Fibroblast of lung (primary cell): ENCODE measurements at places on chromosomes 3 and 15.

- no peak for DNase-seq
Observed at GRCh38 chr3:119635719-119636118, 24.7 kb downstream of the POPDC2 start.

- peak; percentile 20 for DNase-seq
Observed at GRCh38 chr3:89847955-89848354, 740.5 kb downstream of the EPHA3 start.

DNA sequence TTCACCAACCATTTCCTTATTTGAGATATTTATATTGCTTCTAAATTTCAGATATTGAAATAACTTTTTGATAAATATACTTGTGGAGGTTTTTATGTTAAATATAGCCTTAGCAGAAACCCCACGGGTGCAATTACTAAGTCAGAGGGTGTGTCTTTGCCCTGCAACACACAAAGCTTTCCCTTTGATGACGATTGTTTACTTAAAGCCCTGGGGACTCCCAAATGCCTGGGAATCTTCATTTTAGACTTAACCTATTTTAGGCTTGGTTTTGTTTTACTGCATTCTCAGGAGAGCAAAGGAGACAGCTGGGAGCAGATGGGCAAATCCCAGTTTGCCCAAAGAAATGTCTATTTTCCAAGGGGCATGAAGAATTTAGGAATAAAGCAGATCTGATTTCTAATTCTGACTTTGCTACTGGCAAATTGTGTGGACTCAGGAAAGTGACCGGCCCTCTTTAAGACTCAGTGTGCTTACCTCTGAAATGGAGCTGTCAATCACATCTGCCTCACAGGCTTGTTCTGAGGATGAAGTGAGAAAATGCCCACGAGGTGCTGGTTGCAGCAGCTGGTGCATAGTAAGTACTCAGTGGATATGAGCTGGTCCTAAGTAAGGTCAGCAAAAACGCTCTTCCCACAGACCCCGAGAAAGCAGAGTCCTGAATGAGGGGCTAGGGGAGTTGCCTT lies 49.3 kb upstream of the CA12 start:
- DNase-seq: peak; percentile 18

- no peak for DNase-seq
Observed at GRCh38 chr3:84600703-84601225, 358.0 kb upstream of the CADM2 start.

DNA sequence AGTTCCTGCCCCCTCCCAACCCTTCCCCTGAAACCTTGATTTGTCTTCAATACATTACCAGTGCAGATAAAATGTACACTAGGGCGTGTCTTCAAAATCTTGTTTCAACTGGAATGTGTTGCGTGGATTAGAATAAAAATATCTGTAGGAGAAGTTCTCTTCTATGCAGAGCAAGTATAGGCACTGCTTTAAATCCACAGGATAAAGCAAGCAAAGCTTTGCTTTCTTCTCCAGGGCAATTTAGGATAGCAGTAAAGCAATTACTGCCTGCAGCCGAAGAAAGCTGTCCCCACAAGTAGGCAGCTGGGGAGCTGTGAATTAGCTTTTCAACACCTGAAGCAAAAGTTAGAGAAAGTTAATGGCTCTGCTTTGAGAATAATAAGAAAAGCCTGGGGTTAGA lies 329.7 kb upstream of the KCNMB2 start:
- DNase-seq: no peak

GRCh38 chr3:10356461-10356981 lies 35.6 kb upstream of the SEC13 start:
- DNase-seq: no peak

DNA sequence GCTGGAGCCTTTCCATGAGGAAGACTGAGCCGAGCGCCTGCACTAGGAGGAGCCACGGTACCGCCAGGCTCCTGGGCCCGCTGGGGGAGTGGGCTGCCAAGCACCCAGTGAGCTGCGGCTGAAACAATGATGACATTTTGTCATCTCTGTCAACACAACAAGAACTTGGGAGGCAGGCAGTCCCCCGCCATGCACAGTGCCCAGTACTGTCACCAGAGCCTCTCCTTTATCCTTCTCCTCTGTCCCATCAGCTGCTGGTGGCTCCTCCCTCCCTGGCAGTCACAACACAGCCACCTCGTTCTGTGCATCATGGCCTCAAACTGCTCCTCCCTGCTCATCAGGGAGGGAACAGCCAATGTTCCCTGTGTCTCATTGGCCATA lies 34.0 kb upstream of the PCSK6 start:
- no peak for DNase-seq

GRCh38 chr3:32442766-32443165 lies 51.1 kb downstream of the CMTM7 start:
- peak; percentile 55 for DNase-seq

- DNase-seq: no peak
Observed at GRCh38 chr3:26630669-26631389, 8.3 kb downstream of the LRRC3B start.

GRCh38 chr15:33533197-33533596 lies 222.4 kb downstream of the RYR3 start:
- no peak for DNase-seq

GRCh38 chr3:69411346-69411745 lies 25.5 kb upstream of the FRMD4B start:
- DNase-seq: no peak

- DNase-seq: no peak
Observed at GRCh38 chr15:43749690-43750345, 3.6 kb downstream of the PDIA3 start.

DNA sequence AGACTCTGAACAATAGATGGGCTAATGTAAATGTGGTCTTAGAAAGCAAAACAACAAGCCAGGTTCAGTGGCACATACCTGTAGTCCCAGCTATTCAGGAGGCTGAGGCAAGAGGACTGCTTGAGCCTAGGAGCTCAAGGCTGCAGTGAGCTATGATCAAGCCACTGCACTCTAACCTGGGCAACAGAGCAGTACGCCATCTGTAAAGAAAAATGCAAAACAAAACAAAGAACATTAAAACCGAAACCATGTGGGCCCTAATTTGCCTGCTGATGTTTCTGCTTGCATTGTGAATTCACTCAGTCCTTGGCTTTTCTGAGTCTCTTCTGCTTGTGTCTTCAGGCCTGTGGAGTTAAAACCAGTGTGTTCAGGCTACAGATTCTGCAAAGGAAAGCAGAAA lies 56.7 kb downstream of the CCNL1 start:
- DNase-seq: no peak

- DNase-seq: no peak
Observed at GRCh38 chr15:59801649-59802048, 112.5 kb upstream of the BNIP2 start.

DNA sequence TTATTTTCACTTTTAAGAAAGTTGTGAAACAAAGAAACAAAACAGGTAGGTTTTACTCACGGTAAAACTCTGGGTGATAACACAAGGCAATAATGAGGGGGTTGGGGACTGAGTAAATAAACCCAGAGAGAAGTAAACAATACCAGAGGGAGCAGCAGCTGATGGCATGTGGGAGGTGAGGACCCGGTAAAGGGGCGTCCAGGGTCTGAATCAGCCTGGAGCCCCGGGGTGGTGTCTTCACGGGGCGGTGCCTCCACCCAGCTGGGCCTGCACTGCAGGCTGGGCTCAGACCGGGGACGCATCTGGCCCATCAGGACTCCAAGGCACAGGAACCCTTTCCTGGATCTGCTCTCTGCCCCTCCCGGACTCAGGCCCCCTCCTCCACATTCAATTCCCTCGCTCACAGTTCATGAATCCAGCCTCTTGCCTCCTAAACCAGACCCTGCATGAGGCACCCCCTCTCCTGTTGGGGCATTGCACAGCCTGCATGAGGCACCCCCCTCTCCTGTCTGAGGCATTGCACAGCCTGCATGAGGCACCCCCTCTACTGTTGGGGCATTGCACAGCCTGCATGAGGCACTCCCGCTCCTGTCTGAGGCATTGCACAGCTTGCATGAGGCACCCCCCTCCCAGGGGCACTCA lies 73.9 kb upstream of the MFGE8 start:
- no peak for DNase-seq

DNA sequence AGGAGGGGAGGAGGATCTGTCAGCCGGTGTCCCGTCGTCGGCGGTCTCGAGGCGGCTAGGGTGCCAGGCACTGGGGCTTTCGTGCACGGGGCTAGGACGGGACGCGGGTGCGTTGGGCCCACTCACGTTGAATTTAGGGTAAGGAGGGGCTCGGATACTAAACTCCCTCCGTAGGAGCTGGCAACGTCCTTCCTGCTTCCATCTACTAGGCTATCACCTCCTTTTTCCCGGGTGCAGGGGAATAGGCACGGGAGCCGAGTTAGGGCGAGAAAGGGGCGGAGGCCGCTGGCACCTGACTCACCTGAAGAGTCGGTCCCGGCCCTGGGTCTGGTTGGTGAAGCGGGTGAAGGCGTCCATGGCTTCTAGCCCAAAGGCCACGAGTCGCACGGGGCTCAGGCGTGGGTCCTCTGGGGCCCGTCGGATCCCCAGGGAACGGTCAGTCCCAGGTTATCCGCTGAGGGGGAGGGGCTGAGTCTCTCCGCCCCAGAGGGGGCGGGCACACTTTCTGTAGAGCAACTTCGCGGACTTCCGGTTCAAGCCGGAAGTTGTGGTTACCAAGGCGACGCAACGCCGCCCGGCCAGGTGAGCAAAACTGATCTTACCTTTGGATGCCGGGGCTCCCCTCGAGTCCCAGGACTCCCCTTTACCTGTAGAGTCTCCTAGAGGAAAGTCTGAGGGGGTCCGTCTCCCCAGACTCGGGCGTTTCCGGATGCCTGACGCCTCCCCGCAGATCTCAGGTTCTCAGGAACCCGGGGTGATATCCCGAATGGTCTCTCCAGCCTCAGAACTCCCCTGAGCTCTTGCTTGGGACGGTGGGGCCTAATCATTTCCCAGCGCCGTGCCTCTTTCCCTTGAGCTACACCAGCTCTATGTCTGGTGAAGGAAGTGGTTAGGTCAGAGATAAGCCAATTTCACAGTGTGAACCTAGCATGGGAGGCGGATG lies at the start of the genes PEX11A and WDR93:
Gene PEX11A, minus strand, starts transcription at position 479 of the 943 bp plus-strand sequence. Its CDS starts 122 bp downstream, at position 357.
Gene WDR93, plus strand, starts transcription at position 536 of the 943 bp plus-strand sequence. CDS start 10,936 bp downstream, outside the sequence.
- DNase-seq: peak; percentile 75

- no peak for DNase-seq
Observed at GRCh38 chr3:1774597-1774996, 324.1 kb upstream of the CNTN4 start.

GRCh38 chr3:129277829-129278271 lies 820 bp upstream of the HMCES start:
- DNase-seq: no peak

DNA sequence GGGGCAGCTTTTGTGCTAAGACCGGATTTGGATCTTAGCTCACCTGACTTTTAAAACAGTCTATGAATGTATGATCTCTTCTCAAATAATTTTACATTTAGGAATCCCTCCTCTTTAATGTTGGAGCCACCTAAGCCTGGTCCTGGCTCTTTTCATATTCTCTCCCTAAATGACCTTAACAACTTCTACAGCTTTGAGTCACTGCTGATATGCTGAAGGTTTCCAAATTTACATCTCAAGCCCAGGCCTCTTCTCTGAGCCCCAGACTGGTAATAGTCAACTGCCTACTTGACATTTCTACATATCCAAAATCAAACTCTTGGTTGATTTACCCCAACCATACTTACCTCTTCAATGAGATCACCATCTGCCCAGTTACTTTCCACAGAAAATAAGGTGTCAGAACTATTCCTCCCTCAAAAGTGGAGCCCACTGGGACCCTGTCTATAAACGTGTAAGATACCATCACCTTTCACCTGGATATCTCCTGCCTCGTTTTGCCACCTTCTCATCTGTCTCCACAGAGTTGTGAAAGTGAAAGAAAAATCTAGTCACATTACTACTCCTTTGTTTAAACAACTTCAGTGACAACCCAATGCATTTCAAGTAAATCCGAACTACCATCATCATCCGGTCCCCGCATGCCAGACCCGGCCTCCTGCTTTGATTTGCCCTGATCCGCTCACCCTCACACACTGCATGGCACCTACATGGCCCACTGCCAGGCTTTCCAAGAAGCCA lies 48.8 kb downstream of the UBP1 start:
- no peak for DNase-seq

- peak; percentile 22 for DNase-seq
Observed at GRCh38 chr3:192409838-192410683, 317.3 kb downstream of the FGF12 start.

DNA sequence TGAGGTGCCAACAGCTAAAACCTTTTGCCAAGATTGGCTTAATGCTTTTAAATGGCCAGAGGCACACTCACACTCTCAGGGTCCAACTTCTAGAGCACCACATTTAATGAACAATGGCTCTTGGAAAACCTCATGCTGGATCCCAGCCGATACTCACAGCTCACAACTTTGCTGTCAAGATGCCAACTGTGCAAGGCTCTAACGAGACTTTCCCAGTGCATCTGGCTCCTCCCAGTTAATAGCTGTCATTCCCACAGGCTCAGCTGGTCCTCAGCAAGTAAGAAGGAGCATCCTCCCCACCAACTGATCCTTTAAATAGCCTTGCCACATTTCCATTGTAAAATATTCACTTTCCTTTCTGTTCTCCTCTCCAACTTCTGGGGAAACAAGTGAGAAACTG lies 20.3 kb upstream of the FRMD4B start:
- peak; percentile 52 for DNase-seq

DNA sequence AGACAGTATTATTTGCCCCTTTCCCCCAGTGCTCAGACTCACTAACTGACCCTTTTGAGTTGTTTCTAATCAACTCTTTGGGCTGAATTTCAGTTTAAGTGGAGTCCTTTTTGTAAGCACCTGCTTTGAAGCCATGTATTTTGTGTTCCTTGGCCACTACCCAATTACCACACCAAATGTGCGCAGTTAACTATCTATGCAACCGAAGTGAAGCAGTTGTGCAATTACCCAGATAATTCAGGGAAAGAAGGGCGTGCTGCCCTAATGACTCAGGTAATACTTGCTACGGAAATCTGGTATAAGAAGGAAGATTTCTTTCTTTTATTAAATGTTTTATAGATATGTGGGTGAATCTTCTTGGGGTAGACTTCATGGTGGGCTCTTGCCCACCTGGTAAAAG lies 371.9 kb upstream of the TBL1XR1 start:
- no peak for DNase-seq

DNA sequence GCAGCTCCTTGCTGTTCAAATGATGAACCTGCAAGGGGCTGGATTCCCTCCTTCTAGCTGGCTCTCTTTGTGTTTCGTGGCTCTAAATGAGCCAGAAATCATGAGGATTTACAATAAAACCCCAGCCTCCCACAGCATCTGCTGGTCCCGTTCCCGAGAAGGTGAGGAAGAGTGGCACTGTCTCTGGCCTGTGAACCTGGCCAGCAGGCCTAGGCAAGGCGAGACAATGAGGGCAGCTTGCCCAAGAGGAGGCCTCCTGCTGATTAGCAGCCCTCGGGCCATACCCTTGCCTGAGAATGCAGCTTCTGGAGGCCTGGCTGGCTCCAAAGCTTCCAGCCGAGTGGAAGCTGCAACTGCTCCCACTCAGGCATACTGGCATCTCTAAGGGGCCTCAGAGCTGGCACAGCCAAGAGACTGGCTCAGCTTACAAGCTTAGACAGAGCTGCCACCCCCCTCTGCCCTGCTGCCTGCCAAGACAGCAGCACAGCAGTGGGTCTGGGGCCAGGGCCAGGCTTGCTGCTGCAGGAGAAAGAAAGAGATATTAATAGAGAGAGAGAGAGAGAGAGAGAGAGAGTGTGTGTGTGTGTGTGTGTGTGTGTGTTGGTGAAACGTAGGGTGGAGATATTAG lies 76.5 kb downstream of the HMG20A start:
- DNase-seq: peak; percentile 59

GRCh38 chr3:103711670-103712069 lies 1276.9 kb downstream of the ZPLD1 start:
- DNase-seq: no peak

GRCh38 chr3:155233213-155233612 lies 60.3 kb downstream of the STRIT1 start:
- DNase-seq: peak; percentile 91
